Stimulated activated CD4-positive, alpha-beta T cell treated with anti-CD3 and anti-CD28 coated beads, Interleukin-1b, Interleukin-23, amount 100 ng/mL, for 24 hours (primary cell): ENCODE measurements at places on chromosomes 5 and 9.

DNA sequence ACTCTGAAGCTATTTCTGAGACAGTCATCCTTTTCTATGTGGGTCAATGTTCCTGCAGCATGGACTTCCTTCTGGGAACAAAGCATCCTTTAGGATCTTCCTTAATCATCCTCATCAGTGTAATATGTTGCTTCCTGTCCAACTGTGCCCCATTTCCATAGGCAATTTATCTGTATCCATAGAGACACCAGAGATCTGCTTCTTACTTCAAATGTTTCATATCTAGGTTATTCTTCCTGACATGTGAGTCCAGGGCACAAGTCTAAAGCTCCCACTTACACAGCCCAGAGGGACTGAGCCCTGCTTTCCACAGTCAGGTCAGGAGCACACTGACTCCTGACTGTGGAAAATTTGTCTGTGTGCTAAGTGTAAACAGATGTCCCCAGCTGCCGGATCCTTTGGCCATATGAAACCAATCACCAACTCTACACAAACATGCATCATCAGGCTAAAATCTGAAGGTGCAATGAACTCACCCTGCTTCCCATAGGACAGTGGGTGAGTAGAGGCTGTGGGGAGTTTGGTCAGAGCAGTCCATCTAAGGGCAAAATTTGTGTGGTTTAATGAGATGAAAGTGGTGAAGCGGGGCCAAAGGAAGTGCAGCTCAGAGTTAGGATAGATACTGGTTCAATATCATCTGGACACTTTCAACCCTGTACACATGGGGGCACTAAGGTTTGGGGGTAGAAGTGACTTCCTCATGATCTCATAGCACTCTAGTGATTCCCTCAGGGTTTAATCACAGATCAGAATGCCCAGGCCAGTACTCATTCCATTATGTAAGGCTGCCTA, 85.2 kb upstream of the TNC start:
- no peak for DNase-seq

DNA sequence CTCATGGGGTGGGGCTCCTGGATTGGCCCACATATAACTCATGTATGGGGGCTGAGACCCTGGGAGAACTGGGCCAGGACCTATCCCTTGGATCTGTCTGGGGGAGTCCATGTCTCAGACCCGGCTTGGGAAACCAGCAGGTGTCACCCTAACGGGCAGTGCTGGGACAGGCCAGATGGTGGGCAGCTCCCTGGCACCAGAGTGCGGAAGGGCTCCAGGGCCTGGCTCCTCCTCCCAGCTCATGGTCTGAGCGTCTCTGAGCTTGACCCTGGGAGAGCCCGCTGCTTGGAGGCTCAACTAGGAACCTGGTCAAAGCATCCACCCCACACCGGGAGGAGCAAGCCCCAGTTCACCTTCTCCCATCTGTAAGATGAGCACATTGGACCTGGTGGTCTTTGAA, 15.5 kb upstream of the NCS1 start:
- DNase-seq: no peak

DNA sequence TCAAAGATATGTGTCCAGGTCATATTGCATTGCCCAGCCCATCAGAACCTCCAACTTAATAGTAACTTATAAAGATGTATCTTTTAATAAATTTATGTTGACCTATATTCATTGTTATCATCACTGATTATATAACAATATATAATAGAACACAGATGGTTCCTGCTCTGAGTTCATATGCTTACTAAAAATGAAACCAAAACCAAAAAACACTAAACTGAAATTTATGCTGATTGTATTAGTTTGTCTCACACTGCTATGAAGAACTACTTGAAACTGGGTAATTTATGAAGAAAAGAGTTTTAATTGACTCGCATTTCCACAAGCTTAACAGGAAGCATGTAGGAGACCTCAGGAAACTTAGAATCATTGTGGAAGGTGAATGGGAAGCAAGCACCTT, 462.5 kb upstream of the TYRP1 start:
- no peak for DNase-seq

GRCh38 chr9:108162664-108163063, 673.1 kb upstream of the KLF4 start:
- no peak for DNase-seq
